ENCODE measurements at places on chromosomes 2 and 18. TPM values are rescaled to one million over a fixed set of nuclear protein-coding genes. Genes with fewer than 3 reads are reported as not detected.

DNA sequence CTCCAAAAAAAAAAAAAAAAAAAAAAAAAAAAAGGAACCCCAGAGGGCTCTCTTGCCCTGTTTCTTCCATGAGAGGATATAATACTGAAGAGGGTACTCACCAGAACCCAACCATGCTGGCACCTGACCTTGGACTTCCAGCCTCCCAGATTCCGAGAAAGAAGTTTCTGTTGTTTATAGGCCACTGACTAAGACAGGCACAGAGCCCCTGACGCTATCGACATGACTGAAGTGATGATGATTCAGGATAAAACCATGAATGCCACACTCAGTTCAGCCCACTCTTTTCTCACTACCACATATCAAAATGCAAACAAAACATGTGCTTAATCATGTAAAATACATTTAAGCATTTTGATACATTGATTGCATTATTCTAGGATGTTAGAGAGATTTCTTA, 66.1 kb upstream of the CDCA7 start:
- no peak for DNase-seq

DNA sequence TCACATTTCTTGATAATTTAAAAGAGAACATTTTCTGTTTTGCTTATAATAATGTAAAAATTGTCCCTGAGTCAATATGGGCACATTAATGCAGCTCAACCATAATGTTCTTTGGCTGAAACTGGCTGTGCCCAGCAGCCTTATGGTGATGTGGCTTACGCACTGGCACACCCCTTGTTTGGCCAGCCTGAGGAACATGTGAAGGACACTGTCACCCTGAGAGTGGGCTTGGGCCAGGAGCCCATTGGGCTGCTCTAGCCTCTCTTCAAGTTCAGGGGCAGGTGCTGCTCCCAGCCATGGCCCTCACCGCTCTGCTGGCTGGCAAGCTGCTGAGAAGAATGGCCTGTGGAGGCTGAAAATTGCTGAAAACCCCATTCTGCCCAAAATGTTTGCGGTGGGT, 37.5 kb downstream of the MRPL33 start:
- no peak for DNase-seq

GRCh38 chr2:217475101-217475500, 527.7 kb downstream of the TNS1 start:
- no peak for DNase-seq

DNA sequence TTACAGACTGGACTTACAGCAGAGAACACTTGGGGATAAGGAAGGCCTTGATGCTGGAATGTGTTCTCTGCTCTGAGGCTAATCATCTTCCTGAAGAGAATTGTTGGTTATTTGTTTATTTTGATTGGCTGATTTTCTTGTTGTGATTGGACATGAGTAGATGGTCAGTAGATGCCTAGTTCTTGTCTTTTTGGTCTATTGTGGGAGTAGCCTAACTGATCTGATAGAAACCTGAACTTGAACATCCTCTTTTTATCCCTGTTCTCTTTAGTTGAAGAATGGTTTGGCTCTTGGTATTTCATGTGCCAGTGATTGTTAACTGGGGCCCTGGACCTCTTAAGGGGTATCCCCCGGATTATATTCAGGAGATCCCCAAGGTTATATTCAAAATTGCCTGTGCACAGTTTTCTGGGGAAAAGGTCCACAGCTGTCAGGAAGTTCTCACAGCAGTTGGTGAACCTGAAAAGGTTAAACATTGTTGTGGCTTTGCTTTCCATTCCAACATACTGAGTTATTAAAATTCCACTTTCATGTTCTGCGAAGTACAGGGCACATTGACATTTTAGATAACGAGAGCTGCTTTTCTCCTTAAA, 13.6 kb downstream of the TWSG1 start:
- no peak for DNase-seq

DNA sequence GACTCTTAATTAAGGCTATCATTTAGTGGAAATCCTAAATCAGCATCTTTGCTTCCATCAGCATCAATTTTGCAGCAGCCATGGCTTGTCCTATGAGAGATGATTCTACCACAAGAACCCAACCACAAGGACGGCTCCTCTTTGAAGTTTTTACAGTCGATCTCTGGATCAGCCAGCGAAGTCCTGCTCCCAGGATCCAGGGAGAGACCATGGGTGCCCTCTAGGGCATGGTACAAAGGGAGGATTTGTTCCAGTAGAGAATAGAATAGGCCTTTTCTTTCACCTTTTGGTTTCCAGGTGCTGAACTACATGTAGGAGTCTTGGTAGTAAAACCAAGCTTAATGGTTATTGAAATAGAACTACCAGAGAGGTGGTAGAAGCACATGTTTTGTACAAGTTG, 52.7 kb downstream of the TMEM200C start:
- no peak for DNase-seq

GRCh38 chr2:225937625-225938187, 538.2 kb downstream of the NYAP2 start:
- no peak for DNase-seq

DNA sequence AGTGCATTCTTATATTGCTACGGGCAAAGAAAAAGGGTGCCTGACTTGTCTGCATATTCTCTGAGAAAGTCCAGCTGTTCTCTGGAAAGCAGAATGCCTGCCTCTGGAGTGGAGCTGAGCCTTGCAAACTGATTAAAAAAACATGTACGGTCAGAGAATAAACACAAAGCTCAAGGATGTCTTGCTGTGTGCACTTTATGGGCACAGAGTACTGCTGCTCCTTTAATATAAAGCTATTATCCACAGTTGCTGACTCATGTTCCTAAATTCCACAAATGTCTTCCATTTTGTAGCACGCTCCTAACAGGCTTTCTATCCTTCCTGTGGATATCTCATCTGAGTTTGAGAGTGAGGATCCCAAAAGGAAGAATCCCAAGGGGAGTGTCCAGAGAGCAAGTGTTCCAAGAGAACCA, 229.0 kb downstream of the MREG start:
- DNase-seq: no peak

Gene SKOR2
- not detected for total RNA-seq

Gene CABYR
- total RNA-seq: not detected

Gene EML6
- total RNA-seq: 0.77 TPM

Gene EMILIN1
- 18.4 TPM for total RNA-seq

All from left ventricle myocardium inferior (tissue), 1 donor.